ENCODE measurements at places on chromosomes 3 and 15.
A peak's percentile ranks its signal among the peaks of the same experiment; 100 is the strongest.

DNA sequence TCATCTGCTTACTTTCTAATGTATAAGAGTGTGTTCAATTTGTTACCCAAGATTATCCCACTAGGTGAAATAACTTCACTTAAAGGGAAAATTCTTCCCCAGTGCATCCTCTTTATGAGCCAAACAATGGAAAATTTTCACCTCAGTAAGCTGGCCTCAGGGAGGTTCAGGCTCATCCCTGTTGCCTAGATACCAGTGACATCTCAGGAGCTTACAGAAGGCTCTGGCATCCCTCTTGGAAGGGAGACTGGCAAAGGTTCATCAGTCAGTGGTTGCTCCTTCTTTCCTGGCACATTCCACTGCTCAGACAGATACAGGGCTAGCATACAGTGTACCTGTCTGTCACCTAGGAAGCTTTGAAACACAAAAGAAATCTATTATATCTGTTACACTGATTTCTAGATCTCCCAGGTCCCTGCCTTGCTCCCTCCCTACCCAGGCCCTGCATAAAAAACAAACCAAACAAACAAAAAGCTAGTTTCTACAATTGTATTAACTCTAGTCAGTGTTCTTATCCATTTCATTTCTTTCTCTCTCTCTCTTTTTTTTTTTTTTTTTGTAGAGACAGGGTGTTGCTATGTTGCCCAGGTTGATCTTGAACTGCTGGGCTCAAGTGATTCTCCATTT lies 1.7 kb downstream of the IP6K2 start:
- DNase-seq = no peak

DNA sequence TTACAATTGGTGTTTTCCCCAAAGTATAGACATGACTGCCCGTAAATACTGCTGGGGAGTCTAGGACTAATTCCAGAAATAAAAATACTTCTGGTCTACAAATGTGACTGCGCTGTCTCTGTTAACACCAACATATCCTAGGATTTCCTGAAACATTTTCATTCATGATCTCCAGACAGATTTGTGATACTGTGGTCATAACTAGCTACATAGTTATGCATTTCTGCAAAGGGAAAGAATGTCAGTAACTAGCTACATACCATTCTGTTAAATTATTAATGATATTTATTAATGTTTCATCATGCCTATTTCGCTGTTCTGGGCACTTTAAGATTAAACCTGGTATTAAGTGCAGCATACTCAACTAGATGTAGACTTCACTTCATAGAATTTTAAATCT lies 33.3 kb downstream of the SETD5 start:
- no peak for DNase-seq

DNA sequence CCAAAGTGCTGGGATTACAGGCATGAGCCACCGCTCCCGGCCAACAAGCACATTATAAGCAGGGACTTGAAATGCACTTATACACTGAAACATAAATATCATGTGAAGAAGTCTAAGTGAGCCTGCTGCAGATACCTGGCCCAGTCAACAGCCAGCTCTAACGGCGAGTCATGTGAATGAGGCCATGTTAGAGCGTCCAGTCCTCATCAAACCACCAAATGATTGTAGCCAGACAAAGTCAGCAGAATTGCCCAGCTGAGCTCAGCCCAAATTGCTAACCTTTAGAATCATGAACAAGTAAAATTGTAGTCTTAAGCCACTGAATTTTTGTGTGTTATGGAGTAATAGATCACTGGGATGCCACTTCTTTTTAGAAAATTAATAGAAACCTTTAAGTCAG lies 37.8 kb upstream of the UACA start:
- no peak for DNase-seq

GRCh38 chr3:120443626-120444123 lies 7.1 kb downstream of the FSTL1 start:
- no peak for DNase-seq

DNA sequence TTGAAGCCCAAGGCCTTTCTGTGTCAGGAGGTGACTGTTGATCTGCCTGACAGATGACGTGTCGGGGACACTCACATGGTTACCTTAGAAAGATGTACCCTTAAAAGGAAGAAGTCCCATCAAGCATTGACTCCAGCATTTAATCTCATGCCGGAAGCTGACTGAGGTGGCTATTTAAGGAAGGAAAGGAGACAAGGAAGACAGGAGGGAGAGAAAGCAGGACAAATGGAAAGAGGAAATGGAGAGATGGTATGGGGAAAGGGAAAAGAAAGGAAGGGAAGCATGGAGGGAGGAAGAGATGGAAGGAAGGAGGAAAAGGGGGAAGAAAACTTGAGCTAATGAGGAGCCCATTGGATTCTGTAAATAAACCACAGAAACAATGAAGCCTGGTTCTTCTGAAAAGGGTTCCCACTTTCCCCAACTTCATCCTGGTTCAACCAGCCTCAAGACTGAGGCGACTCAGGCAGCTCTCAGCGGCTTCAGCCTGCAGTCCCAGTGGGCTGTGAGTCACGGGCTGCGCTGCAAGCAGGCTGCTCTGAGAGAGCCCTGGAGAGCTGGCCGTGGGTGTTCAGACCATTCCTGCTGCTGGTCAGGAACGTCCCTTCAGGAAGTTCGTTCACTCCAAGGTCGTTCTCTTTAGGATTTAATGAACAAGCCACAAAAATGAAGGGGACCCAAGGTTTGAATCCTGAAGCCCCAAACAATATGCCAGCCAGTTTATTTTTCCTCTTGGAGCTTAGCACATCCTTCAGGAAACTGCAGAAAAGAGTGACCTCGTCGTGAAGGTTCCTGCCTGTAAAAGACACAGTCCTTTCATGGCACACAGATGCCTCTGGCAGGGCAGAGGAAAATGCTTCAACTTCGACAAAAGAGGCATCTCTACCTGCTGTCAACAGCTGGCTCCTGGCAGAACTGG lies 69.6 kb upstream of the THBS1 start:
- DNase-seq = peak; percentile 66

GRCh38 chr3:28856796-28857195 lies 424.1 kb upstream of the RBMS3 start:
- no peak for DNase-seq

GRCh38 chr3:12508291-12508700 lies 24.0 kb downstream of the TSEN2 start:
- DNase-seq = no peak

- DNase-seq = no peak
Measured at GRCh38 chr15:65877749-65878148, 8.5 kb downstream of the RAB11A start.

DNA sequence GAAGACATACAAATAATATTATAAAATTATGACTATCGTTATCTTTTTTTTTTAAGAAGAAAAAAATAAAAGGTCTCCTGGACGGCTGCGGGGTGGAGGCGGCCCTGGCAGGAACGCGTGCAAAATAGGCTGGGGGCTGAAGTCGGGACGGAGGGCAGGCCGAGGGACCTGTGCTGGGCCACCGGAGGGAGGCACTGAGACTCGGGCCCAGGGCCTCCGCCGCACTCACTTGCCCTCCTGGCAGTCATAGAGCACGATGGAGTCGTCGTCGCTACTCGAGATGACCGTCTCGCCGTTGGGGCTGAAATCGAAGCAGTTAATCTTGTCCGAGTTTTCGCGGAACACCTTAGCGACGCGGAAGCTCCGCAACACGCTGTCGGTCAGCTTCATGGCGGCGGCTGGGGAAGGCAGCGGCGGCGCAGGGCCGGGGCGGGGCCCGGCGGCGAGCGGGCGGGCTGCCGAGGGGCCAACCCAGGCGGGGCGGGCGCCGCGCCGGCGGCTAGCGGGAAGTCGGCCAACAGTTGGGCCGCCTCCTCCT lies 408 bp downstream of the WDR82 start:
- DNase-seq = no peak

GRCh38 chr15:100245487-100245820 lies 96.3 kb downstream of the ADAMTS17 start:
- DNase-seq = no peak
